ENCODE measurements at places on chromosomes 3 and 15.

DNA sequence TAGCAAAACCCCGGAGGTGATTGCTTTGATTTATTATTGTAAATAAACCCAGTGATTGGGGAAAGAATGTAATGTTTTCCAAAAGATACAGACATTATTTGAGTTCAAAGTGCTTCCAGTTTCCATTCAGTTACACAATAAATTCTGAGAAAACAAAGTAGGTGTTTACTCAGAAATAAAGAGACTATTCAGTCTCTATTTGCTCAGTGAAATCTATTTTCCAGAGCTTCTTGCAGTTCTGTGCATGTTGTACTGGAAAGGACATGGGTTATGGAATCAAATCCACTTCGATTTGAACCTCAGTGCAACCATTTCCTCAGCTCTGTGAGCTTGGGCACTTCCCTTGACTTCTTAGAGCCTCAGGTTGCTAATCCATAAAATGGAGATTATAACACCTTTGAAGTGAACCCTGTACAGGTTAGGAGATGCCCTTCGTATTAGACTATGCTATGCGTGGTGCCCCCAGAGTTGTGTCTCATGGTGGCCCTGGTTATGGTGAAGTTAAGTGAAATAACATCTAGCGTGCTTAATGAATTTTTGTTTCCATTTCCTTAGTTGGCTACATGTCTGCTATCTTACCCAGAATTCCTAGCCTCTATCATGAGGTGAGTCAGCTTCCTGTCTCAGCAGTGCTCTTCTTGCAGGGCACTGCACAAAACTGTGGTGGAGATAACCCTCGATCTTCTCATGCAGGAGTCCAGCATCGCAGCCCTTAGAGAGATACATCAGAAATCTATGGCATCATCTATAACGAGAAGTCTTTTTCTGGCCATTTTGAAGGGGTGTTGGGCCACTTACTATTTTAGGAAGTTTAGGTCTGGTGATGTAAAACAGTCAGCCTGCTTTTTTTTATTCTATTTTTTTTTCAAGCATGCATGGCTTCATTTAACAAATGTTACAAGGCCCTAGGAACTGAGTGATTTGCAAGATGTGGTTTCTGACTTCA is 97.7 kb downstream of the RPL39L start:
- no peak for DNase-seq

- no peak for DNase-seq
Observed at GRCh38 chr3:47432673-47433072, 43.1 kb downstream of the SCAP start.

GRCh38 chr3:51422211-51422610 is 31.1 kb downstream of the RBM15B start:
- DNase-seq, result no peak

DNA sequence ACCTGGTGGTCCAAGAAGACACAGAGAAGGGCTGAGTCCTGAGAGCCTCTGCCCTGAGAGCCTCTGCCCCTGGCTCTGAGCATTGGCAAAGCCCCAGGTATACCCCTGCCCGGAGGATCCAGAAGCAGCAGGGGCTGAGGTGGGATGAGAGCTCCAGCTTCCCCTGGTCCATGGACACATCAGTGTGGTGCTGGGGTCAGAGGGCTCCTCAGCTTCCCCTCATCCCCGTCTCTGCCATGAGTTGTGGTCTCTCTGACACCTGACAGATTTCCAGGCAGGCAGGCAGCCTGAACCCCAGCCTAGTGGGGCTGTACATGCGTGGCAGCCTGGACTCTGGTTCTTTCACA is 3.5 kb upstream of the KLF15 start:
- no peak for DNase-seq

DNA sequence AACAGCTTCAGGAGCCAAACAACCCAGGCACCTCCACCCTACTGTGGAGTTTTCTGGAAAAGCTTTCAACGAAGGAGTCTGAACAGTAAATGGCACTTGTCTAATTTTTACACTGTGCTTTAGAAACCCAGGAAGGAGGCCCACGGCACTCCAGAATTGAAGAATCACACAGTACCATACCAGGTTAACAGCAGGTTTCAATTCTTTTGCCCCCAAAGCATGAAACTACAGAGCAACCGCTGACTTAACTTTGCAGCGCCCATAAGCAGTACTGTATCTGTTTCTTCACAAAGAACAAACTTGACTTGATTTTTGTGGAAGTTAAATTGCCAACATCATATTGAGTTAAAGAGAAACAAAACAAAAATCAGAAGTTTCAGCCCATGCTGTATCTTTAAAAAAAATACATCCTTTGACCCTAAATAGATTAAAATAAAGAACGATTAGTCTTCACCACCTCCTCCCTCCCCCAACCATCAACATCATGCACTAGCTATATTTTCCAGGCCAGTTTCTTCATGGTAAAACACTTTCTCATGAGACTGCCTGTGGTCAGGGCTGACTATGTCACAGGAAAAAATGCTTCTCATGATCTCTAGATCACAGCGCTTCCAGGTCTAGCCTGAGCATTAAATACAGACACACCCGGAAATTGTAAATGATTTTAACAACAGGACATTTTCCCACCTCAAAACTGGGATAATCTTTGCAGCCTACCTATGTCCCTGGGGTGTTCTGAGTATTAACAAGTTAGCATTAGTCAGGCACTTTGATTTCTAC is 456.3 kb downstream of the FOXP1 start:
- no peak for DNase-seq

- DNase-seq, result no peak
Observed at GRCh38 chr15:88974392-88974791, 61.2 kb upstream of the MFGE8 start.

GRCh38 chr15:51332206-51333147 is 5.9 kb downstream of the CYP19A1 start:
- no peak for DNase-seq

DNA sequence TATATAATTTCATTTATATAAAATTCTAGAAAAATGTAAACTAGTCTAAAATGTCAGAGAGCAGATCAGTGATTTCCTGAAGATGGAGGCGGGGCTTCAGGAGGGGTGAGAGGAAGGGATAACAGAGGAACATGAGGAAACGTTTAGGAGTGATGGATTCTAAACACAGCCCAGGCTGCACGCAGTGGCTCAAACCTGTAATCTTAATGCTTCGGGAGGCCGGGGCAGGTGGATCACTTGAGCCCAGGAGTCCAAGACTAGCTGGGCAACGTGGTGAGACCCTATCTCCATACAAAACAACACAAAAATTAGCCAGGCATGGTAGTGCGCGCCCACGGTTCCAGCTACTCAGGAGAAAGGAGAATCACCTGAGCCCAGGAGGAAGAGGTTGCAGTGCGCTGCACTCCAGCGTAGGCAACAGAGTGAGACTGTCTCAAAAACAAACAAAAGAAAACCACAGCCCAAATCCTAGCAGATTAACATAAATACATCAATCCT is 18.0 kb upstream of the IQCF1 start:
- no peak for DNase-seq

DNA sequence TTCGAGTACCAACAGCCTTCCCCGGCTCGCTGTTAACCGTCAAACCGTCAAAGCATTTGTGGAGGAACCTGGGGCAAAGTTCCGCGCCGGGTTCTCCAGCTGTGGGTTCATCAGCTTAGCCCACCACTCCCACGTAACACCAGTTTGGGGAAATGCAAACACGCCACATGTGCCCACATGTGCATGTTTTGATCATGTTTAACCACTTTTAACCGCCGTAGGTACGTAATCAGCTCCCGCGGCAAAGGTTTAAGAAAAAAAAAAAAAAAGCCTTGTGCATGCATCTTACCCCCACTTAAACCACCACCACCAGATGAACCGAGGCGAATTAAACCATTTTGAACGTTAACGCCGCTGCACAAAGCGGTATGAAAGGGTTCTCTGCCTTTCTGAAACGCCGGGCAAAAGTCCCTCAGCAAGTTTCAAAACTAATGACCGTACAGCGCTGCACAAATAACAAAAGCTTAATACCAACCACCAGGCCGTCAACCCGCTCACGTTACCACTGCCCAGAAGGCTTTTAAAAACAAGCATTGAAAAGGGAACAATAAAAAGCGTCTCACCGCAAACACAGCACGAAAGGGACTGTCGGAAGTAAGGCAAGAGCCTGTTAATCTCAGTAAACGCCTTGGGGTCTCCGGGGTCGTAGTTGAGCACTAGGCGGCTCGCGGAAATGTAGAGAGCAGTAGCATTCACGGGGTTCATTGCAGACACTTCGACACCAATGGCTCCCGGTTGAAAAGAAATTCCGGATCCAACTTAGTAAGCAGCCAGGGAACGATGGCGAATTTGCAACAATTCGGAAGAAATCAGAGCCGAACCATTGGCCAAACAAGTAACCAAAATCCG is 1.5 kb downstream of the MSL2 start:
- peak; percentile 43 for DNase-seq

- DNase-seq, result no peak
Observed at GRCh38 chr15:57751177-57751800, 44.8 kb downstream of the POLR2M start.

DNA sequence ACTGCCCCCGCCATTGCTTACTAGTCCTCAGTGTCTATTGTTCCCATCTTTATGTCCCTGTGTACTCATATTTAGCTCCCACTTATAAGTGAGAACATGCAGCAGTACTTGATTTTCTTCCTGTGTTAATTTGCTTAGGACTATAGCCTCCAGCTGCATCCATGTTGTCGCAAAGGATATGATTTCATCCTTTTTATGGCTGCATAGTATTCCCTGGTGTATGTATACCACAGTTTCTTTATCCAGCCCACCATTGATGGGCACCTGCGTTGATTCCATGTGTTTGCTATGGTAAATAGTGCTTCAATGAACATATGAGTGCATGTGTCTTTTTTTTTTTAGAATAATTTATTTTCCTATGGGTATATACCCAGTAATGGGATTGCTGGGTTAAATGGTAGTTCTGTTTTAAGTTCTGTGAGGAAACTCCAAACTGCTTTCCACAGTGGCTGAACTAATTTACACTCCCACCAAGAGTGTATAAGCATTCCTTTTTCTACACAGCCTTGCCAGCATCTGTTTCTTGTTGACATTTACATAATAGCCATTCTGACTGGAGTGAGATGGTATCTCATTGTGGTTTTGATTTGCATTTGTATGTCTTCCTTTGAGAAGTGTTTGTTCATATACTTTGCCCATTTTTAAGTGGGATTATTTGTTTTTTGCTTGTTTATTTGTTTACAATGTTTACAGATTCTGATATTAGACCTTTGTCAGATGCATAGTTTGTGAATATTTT is 53.7 kb downstream of the GALK2 start:
- DNase-seq, result no peak

DNA sequence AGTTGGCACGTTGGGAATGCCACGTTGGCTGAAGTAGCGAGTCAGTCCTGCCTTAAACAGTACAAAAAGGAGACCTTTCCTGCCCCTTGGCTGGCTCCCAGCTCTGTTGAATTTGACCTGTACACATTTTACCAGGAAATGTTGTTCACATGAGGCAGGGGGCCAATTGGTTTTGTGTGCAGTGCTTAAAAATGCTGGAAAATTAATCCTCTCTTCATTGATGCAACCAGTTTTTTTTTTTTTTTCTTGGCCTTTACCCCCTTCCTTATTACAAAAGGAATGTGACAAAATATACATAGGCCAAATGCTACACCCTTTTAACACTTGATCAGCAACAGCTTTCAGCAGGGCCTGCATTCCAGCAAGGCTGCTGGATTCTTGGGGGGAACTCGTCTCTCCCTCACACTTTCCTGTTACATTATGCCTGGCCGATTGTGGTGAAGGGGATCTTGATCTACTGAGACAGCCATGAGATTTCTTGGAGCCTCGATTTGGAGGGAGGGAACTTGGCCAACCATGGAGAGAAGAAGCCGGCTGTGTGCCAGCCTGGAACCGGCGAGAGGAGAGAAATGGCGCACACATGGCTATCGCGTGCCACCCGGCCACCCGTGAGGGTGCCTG is 93.1 kb downstream of the DNASE1L3 start:
- no peak for DNase-seq

Data from activated naive CD4-positive, alpha-beta T cell (primary cell).